ENCODE measurements at places on chromosomes 2 and 18.

GRCh38 chr2:28345619-28346018, 47.0 kb upstream of the FOSL2 start:
- no peak for DNase-seq

- no peak for DNase-seq
Observed at GRCh38 chr2:169351725-169352124, 10.6 kb downstream of the LRP2 start.

DNA sequence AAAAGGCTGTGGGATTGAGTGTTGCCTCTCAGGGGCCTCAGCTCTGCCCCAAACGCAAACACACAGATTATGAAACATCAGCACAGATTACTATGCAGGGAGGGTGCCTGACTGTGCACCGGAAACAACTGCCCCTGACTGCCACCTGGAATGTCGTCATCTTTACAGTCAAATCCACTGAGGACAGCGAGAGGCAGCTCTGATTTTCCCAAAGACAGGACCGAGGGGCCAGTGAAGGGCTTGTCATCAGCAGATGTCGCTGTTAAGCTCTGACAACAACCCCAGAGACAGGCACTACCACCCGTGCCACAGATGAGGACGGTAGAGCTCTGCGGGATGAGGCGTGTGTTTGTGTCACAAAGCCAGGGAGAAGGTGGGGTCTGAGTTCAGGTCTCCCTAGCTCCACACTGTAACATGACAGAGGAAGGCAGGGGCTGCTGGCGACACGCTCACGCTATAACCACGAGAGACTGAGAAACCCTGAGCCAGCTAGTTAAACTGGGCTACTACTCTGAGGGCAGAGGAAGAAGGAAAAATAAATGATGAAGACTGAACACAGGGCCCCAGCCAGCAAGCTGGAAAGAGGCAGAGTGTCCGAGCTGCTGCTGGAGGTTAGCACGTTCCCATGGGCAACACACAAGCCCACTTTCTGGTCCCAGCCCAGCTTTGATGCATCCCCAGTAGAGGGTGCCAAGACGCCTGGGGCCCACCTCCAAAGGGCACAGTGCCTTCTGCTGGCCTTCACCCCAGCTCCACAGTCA, 47.0 kb downstream of the PARD6G start:
- DNase-seq, result no peak

DNA sequence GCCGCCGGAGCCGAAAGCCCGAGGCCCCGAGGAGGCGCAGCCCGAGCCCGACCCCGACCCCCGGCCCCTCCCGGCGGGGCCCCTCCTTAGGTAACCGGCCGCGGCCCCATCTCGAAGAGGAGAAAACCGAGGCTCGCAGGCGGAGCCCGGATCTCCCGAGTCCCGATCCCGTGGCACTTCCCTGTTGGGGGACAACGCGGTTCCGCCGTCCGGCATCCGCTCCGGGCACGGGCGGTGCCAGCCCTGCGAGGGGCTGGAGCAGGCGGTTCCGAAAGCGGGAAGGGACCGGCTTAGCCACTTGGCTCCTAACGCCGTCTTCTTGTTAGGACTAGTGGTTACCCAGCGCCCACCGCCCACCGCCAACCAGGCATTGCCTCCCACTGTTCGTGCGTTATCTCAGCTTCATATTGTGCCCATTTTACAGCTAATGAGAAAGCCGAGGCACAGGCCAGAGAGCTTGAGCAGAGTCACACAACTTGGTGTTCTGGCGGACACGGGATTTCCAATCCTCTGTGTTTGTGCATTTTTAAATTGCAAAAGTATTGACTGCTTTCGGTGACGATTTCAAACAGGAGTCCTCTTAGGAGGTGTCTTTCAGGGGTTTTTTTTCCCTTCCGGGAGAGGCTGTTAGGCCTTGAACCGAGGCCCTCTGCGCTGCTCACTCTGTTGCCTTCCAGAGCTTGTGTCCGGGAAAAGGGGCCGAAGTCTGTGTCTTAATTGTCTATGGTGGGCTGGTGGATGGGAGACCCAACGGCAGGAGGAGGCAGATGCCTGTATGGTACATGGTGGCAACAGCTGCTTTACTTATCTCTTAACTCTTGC, 562 bp downstream of the CENPA start:
- DNase-seq, result no peak

- no peak for DNase-seq
Observed at GRCh38 chr2:216787851-216788540, 71.9 kb downstream of the TNP1 start.

DNA sequence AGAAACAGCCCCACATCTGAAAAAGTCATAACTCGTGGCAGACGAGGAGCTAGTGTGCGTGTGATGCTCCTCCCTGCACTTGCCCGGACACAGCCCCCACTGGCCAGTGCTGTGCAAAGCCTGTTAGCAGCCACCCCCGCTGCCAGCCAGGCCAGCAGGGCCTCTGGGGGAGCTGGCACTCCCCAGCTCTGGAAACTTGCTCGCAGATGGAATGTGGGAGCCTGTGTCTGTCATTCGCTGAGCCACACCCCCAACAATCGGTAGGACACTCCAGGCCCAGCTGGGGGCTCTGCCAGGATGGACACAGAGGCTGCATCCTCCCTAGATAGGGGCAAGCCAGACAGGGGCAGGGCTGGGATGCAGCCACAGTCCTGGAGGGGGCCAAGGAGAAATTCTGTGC, 62.4 kb upstream of the ATG16L1 start:
- no peak for DNase-seq

DNA sequence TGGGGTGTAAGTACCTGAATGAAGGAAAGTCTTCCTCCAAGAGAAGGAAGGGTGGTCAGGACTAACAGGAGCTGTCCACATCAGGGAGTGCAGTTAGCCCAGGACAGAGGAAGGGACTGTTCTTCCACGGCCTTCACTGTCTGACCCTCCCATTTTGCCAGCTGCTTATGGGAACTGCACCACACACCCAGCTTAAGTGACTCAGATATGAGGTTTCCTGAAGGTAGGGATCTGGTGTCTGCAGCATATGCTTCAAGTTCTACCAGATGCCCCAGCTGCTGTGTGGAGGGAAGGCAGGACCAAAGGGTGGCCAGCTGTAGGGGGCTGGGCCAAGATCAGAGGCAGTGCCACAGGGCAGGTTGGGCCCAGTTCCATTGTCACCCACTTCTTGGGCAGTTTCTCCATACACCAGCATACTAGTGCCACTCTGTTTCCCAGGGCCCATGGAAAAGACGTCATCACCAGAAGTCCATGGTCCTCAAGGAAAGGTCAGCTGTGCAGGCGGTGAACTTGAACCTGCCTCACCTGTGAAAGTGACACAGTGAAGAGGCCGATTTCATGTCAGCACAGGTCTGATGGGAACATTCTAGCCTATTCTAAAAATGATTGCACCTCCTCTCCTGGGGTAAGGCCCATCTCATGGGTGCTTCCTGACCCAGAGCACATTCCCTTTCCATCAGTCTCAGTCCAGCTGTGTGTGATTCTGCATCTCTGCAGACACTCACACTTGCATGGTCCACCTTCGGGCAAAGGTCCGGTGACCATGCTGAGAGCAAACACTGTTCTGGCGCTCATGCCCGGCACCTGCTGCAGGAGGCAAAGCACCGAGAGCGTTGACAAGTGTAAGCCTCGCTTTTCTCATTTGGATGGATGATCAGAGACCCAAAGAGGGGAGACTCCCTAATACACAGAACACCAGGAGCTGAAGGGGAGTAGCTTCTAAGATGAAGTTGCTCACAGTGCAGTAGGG, 68.0 kb downstream of the ACAA2 start:
- DNase-seq, result no peak

DNA sequence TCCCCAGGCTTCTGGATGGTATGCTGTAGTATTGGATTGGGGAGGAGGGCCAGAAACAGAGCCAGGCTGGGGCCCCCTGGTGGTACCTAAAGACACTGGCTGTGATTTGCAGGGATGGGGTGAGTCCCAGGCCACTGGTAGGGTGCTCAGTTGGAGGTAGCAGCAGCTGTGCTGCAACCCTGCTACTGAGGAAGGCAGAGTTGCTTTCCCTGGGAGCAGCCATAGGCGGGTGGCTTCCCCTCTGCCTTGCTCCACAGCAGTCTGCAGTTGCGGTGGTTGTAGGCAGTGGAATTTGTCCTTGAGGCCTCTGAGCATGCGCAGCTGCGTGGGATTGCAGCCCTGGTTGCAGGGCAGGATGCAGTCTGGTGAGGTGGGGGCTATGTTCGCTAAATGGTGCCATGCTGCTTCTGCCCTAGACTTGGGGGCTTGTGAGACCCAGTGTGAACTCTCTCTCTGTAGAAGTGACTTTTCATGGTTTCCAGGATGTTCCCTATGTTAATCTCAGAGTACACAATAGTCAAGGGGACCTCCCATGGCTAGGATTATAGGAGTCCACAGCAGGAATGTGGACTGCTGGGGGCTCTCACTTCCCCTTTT, 443.5 kb downstream of the XIRP2 start:
- peak; percentile 41 for DNase-seq

DNA sequence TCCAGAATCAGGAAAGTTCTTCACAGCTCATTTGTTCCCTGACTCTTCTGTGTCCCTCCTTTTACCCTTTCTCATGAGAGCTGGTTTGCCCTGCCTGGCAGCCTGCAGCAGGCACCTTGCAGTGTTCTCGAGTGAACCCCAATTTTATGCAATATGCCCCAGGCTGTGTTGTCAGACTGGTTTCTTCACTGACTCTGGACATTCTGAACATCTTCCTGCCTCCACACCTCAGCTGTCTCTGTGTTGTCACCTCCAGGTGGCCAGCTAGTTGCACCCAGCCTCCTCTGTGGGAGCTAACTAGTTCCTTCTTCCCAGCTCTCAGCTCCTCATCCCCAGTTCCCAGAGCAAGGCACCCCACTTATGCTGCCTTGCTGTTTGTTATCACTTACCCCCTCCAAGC, 5.5 kb downstream of the SETBP1 start:
- no peak for DNase-seq

DNA sequence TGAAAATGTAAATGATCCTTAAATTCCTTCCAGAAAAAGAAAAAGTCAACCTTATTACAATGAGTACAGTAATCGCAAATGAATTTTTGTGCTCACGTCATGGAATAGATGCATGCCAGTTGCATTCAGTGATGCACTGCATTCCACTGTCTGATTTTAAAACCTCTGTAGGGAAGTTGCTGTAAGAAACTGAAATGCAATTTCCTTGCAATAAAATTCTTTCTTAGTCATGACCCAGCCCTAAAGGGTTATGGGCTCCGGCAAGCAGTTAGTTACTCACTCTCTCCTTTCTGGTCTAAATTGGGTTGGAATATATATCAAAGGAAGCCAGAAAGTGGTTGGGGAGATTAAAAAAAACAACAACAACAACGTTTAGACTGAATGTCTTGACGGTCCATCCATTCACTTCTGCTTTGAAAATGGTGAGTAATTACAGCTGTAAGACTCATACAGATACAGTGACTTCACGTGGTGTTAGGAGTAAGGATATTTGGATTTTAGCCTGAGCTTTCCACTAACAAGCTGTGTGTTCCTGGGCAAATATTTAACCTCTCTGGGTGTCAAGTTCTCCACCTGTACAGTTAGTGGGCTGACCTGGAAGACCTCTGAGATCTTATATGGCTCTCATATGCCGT, 8.6 kb upstream of the RND3 start:
- DNase-seq, result no peak

- DNase-seq, result no peak
Observed at GRCh38 chr2:222421626-222422025, 2.7 kb upstream of the SGPP2 start.

GRCh38 chr2:205848601-205849000, 166.3 kb downstream of the NRP2 start:
- no peak for DNase-seq

- no peak for DNase-seq
Observed at GRCh38 chr2:193517615-193518014, 1322.9 kb upstream of the TMEFF2 start.

- DNase-seq, result no peak
Observed at GRCh38 chr2:216082805-216083204, 1.1 kb downstream of the TMEM169 start.

DNA sequence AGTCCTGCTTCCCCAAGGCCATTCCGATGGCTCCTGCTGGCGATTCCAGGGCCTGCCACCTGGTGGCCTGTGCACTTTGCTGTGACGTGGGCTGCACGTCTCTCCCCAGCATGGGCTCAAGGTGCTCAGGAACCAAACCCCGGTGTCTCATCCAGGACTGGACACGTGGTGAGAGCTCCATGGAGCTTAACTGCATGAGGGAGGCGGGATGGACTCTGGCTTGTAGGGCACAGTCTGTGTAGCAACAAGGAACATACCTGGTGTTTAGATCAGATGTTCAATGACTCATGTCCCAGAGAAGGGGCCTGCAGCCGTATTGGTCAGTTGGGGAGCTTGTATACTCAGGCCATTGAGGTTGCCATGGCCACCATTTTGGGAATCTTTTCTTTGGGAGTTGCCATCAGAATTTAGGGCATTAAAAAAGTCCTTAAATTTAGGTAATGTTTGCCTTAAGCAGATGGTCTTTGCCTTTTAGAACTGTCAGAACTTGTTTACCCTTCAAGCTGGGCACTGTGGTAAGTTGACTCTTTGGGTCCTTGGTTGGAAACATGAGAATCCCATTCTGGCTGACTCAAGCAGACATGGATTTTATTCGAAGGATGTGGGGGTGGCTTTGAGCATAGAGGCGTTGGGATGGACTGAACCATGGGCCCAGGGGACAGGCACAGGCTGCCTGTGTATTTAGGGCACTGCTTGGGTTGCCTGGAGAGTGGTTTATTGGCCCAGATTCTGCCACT, 21.0 kb downstream of the AGAP1 start:
- DNase-seq, result no peak

DNA sequence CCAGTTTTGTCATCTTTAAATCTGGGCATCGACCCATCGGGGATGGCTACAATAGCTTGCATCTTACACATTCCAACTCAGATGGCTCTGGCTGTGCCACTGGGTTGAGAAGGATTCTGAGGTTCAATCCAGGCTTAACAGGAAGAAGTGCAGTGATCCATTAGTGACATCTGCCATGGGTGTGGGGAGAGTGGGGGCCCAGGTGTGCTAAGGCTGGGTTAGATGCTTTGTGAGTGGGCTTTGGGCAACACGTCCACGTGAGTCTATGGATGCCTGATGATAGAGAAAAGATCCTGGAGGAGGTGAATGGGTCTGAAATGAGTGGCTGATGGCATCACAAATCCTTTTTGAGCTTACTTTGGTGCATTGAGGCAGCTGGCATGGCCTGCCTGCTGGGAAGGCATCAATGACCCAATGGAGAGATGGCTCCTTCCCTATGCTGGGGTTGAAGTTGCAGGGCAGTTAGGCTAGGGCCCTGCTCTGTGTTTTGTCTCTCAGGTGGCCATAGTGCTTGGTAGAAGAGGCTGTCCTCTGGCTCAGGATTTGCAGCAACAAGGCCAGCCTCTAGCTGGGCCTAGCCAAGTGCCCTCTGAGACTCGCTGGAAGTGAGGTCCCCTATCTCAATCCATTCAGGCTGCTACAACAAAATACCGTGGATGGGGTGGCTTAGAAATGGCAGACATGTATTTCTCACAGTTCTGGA, 56.7 kb downstream of the HS1BP3 start:
- no peak for DNase-seq
